ENCODE measurements at places on chromosomes 1 and 21.

GRCh38 chr1:51133045-51133444, 31.0 kb downstream of the C1orf185 start:
- no peak for DNase-seq

GRCh38 chr1:29785554-29785953, 549.2 kb downstream of the PTPRU start:
- no peak for DNase-seq

DNA sequence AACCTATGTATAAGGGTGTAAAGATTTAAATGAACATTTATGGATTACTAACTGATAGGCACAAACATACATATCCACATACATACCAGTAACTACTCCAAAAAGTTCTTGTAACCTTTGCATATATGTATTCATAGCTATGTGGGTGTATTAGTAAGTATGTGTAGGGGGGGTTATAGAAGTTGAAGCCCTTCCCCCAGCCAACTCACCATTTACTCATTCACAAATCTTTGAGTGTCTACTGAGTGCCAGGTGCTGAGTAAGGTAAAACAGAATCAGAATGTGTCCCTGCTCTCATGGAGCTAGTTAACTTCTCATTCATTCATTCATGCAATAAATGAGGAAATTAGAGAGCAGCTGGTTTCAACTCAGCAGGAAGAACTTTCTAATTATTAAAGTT, 1.3 kb downstream of the C1orf146 start:
- DNase-seq: no peak

GRCh38 chr1:232110281-232111090, 483.9 kb downstream of the DISC1 start:
- DNase-seq: no peak

GRCh38 chr1:89635825-89636815, 3.2 kb downstream of the LRRC8C start:
- DNase-seq: no peak

- DNase-seq: peak; percentile 2
These were observed 25.3 kb downstream of the ADAM30 start for GRCh38 chr1:119870917-119871596.

DNA sequence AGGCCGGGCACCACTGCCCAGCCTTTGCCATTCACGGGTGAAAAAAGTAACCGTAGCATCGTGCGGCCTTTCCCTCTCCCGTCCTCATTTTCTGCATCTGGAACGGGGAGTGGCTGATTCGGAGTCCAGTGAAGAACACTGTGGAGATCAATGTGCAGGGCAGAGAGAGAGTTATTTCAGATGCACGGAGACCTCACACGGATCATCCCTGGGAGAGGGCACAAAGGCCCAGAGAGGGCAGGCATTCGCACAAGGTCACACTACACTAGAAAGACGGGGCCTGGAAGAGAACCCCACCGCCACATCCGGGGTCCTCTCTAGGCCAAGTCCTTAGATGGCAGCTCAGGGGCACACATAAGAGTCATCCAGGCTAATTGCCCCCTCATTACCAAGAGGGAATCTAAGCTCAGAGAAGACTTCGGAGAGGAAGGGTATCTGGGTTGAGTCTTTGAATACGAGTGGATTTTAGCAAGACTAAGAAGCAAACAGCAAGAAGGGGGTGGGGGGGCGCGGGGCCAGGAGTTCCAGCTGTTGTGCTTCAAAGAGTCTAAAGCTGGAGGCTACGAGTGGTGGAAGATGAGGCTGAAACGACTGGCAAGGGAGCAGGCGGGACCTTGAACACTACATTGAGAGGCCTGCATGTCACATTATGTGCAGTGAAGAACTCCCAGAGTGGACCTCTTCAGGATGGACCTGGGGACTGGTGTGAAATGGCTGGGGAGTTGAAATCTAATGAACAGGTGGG, 857 bp downstream of the GPX7 start:
- no peak for DNase-seq

GRCh38 chr1:54460351-54460750, 54.2 kb upstream of the SSBP3 start:
- no peak for DNase-seq

DNA sequence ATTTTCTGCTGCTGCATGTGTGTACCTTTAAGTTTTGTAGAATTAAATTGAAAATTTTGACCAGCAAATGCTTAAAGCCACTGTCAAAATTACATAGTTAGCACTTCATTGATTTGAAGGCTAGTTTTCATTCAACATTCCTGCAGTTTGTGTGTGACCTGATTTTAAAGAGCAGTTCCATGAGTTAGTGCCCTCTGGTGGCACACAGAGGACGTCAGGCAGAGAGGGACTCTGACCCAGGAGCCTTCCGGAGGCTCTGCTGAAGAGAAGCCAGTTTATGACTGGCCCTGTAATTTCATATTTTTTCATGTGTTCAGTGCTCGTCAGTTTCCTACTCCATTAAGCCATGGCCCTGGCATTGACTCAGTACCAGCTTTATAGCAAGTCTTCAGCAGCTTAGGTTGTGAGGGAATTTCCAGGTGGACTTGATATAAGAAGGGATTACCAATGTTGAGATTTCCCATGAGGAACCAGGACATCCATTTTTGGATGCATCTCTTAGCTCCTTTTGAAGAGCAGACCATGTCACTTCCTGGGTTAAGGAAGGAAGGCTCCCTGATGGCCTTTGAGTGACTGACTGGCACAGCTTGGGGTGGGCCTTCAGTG, 104.7 kb downstream of the CAMTA1 start:
- no peak for DNase-seq

- DNase-seq: no peak
These were observed 10.7 kb downstream of the IVL start for GRCh38 chr1:152919071-152919470.

DNA sequence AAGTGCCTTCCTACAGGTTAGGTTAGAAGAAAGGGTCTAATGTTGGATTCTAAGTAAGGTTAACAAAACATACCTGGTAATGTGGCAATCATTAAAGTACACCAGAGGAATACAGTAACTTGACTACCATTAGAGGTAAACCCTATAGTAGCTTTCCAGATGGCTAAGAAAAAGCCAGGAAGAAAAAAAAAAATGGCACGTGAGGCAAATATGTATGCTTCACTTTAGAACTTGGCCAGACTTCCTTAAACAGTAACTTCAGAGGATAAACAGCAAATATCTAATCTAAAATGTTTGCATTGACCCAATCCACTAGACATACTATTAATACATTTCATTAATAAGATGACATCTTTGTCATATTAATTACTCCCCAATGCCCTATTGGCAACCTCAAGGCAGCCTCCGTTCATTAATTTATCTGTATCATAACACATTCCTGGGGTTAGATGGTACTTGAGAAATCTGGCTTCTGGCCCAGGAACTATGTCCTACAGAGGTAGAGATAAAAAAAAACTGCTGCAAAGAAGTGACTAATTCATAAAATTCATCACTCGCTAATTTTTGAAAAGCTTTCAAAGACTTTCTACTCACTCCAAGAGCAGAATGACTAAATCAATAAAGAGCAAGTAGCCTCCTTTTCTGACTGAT, 5.8 kb downstream of the DCAF8 start:
- DNase-seq: no peak

- DNase-seq: no peak
These were observed 95.8 kb upstream of the HMGB4 start for GRCh38 chr1:33768106-33768505.

DNA sequence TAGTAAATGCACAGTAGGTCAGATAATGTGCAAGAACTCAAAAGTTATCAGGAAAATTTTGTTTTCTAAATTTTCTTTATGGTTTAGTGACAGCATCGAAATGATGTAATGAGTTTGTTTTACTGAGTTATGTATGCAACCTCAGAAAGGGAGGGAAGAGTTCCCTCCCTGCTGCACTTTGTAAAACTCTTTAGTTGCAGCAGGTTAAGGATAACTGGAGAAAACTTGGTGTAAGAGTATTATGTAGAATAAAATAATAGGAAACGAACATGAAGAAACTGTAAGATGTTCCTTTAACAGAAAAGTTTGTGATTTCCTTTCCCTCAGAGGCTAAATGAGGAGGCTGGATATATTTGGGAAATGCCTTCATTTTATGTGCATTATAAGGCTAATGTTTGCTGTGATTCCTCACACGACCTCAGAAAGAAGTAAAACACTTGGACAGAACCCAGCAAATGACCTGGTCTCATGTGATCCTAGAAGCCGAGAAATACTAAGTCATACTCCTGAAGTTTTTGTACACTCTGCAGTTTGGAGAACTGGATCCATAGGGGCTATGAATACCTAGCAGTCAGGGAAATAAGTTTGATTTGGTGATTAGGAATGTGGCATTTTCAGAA, 35.4 kb downstream of the ADGRL2 start:
- no peak for DNase-seq

- no peak for DNase-seq
These were observed 146.1 kb downstream of the SPATA46 start for GRCh38 chr1:162230517-162230916.

DNA sequence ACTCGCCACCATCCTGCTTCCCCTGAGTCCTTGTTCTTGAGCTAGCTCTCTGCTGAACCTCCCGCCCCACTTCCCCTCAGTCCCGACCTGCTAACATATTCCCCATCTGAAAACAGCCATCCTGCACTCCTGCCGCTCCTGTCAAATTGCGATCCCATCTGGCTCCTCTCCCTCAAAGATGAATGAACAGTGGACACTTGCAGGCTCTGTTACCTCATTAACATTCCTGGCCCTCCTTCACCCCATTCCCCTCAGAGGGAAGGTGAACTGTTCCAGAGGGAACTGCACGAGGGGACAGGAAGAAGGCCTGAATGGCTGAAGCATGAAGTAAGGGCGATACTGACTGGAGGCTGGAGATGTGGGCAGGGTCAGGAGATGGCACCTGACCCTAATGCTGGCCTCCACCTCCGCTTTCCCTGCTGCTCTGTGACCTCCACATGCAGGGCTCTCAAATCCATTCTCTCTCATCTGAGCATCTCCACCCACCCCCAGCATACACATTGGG, 7.4 kb upstream of the CELSR2 start:
- DNase-seq: no peak

DNA sequence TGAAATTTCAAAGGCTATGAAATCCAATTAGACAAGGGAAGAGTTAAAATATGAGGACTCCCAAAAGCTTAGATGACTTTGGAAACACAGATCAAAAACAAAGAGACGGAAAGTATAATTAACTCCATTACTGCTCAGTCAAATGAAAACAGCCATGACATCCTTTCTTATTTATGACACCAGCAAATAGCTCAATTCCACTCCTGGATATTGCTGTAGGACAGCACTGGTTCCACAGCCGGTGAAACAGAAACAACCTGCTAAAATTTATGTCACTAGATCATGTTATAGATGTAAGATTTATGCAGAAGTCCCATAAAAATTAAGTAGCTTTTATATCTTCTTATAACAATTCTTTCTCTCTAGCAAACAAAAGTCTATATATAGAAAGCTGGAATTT, 65.6 kb upstream of the RRP15 start:
- DNase-seq: no peak

DNA sequence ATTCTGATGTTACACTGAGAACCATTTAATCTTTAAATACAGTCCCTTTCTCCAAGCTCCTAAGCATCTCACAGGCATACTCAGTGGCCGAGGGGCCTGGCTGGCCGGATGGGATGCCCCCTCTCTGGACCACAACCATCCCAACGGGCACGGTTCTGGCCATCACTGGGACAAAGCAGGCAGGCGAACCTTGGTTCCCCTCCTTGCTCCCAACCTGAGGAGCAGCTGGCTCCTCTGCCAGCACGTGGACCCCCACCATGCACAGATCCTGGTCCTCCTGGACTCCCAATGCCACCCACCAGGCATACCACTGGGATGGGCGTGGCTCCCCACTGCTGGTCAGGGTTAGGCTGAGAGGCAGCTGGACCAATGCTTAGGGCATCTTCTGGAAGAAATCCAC, 19.8 kb upstream of the PRDM16 start:
- DNase-seq: no peak

DNA sequence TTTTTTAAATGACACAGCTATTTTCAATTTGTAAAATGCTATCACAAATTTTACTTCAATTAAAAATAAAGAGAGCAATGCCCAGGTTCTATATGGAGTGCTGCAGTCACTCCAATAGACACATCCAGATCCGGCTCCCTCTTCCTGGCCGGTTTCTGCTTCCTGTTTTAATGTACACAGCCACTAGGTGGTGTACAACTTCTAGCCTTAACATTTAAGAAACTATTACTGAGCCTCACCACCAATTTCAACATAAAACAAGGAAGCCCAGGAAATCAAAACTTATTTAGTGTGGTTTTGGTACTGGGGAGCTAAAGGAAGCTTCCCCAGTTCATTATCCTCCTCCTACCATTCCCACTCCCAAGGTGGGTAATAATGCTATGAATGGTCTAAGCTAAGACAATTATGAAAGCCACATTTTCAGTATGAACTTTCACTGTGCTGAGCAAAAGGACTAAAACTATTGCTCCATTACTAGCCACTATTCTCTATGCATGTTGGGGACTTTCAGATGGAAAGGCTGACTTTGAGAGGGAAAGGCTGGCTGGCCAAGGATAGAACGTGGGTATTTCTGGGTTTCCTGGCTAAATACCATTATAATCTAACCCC, 25.5 kb upstream of the MTMR11 start:
- no peak for DNase-seq

DNA sequence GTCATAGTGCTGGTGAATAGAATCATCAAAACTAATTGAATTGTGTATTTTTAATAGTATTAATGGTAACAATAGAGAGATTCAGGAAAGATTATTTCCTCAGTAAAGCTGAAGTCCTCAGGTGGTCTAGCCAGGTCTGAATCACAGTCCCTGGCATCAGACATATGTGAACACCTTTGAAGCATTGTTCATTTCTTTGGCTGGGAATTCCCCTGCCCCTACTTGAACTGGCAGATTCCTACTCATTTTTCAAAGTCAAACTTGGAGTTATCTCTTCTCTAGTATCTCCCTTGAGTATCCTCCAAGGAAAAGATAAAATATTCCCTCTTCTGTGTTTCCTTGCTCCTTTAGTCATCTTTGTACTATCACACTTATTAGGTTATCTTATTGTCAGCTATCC, 759.8 kb downstream of the ADGRL2 start:
- no peak for DNase-seq

GRCh38 chr21:45613396-45613795, 30.1 kb upstream of the PCBP3 start:
- DNase-seq: no peak

DNA sequence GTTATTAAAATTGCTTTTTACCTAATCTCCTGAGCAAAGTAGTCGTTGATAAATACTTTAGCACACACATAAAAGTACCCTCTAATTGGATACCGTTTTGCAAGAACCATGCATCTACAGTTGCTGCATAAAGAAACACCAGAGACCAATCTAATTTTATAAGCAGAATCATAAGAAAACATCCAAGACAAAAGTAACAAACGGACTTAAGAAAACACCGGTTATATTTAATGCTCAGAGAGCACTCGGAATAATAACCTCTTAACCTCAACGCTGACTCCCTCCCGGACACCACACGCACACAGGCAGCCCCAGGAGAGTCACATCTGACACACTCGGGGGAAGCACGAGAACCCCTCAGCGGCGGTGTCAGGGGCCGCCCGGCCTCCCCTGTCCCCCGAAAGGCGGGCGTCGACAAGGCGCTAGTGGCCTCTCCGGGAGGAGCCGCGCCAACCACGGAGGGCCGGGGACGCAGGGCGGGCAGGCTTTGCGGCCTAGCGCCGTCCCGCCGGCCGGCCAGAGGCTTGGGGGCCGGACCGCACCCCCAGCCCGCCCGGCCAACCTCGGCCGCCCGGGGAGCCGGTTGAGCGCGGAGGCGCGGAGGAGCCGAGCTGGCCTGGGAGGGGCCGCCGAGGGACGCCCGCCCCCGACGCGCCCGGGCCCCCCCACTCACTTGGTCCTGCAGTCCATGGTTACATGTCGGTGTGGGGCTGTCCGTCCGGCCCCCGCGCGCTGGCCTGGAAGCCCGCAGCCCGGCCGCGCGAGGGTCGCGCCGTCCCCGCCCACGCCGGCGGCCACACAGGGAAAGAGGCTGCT, 606 bp downstream of the DENND1B start:
- no peak for DNase-seq

- DNase-seq: no peak
These were observed 57.3 kb downstream of the DRAM2 start for GRCh38 chr1:111082421-111083203.

Data from NCI-H1436 treated with DMSO at 0.1 percent for 48 hours (cell line).